ENCODE measurements at places on chromosomes 1 and 21.

GRCh38 chr1:66758241-66758755 lies 6.0 kb downstream of the DYNLT5 start:
- DNase-seq: no peak

DNA sequence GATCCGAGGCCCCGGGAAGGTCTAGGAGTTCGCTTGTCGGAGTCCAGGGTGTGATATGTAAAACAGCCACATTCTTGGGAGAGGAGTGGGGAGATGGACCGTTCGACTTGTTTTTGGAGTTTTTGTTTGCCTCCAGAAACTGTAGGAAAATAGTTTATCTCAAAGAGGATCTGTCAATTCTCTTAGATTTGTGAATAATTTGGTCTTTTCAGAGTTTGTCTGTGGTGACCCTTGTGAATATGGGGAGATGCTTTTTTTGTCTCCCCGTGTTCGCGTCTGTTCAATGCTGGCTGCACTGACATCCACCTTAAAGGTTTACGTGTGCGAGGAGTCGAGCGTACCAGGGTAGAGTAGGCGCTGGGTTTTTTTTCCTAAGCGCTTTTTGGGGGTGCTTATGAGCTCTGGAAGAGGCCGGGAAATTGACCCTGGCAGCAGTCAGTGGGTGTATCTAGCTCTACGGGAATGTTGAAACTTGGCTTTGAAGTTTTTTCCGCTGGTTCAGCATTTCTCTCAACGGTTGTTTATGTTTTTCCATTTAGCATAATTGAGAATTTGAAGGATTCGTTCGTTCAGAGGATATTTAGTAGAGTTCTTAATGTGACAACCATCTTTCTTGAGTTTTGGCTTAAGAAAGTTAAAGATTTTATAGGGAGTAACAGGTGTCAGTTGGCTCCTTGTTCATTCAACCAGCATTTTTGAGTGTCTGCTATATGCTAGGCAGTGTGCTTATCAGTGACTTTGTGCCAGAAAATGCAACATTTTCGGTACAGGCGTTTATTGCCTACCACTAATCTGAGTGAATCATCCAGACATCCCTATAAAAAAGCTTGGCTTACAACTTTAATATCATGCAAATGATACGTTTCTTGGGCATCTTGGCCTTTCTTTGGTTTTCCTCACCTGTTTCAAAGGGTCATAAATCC lies 1.2 kb downstream of the SZRD1 start:
- DNase-seq: peak; percentile 42

- no peak for DNase-seq
Observed at GRCh38 chr21:34513129-34513675, 1.2 kb upstream of the KCNE1 start.

GRCh38 chr1:54811066-54811465 lies 9.9 kb upstream of the TTC22 start:
- no peak for DNase-seq

GRCh38 chr1:41626616-41627375 lies 142.3 kb upstream of the EDN2 start:
- no peak for DNase-seq

DNA sequence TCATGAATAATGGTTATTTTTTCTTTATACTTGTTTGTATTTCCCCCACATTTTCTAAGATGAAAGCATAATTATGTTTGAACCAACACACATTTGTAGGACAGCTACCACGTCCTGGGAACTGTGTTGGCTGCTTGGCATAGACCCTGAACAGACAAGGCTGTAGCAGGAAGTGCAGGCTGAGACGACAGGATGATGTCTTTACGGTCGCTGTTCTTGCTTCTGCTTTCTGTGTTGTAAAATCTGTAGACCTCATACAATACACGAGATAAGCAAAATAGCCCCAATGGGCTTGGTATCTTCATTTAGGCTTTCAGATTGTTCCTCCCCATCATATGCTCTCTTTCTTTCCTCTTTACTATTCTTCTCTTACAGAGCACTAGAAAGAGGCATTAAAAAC lies 23.3 kb upstream of the OTUD3 start:
- no peak for DNase-seq

DNA sequence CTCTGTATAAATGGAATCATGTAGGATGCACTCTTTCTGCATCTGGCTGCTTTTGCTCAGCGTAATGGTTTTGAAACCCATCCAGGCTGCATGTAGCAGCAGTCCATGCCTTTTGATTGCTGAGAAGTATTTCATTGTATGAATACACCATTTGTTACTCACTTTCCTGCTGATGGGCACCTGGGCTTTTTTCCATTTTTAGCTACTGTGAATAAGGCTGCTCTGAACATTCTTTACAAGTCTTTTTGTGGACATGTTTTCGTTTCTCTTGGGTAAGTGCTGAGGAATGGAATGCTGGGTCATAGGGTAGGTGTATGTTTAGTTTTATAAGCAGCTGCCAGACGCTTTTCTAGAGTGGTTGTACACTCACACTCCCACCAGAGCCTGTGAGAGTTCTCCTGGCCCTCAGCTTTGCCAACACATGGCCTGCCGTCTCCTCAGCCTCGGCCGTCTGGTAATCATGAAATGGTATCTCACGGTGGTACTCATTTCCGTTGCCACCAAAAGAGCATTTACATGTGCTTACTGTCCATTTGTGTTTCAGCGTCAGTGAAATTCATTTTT lies 22.7 kb downstream of the SLX9 start:
- peak; percentile 63 for DNase-seq

- no peak for DNase-seq
Observed at GRCh38 chr21:16711757-16712156, 801.1 kb upstream of the CXADR start.

DNA sequence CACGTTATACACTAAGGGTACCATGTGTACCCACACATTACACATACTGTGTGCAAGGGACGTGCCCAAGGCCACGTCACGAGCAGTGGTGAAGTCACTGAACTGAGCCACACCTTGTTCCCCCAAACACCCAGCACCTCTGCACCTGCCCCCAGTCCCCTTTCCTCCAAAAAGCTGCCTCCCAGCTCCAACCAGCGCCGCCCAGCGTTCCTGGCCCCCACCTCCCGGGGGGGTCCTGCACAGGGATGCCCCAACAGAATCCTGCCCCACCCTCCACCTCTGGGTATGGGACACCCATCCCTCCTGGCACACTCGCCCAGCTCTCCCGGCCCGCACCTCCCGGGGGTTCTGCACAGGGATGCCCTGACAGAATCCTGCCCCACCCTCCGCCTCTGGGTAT lies 54.1 kb downstream of the CHD5 start:
- no peak for DNase-seq
